ENCODE measurements at places on chromosomes 1 and 21.

DNA sequence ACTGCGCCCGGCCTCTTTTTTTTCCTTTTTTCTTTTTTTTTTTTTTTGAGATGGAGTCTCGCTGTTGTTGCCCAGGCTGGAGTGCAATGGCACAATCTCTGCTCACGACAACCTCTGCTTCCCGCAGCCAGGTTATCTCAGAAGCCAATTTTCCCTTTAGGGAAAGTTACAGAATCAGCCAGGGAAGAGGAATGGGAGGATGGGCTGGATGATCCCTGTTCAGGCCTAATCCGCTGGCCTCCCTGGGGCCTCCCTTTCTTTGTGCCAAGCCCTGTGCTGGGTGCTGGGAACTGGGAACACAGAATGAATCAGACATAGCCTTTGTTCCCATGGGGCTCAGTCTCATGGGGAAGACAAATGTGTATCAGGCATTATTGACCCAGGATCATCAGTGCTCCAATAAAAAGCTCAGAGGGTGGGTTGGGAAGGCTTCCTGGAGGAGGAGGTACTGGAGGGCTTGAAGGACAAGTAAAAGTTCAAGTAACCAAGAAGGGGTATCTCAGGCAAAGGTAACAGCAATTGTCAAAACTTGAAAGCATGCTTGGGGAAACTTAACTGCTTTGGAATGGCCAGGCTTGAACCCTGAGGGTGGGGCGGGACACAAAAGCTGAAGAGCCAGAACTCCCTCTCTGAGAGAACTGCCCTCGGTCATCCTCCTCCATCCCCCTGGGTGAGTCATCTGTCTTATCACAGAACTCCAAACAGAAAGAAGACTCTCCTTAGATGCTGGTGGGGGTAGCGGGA, 14.3 kb downstream of the ECHDC2 start:
- no peak for DNase-seq

DNA sequence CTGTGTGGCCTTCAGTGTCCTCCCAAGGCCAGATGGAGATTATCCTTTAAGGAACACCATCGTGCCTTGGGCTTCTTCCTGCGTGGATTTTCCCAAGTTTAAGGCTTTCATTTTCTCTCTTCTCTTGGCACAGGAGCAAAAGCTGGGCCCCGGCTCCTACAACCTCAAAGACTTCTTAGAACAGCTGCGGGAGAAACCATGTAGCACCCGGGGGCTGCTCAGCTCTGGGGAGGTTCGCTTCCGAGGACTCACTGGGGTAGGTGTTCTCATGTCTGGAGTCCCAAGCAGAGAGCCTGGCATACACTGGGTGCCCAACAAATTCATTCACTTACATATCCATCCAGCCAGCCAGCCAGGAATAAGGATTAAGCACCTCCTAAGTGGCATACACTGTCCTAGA, 6.6 kb upstream of the TTC22 start:
- DNase-seq, result no peak

- peak; percentile 35 for DNase-seq
Measured at GRCh38 chr1:2412773-2413494, 570 bp upstream of the PEX10 start.

DNA sequence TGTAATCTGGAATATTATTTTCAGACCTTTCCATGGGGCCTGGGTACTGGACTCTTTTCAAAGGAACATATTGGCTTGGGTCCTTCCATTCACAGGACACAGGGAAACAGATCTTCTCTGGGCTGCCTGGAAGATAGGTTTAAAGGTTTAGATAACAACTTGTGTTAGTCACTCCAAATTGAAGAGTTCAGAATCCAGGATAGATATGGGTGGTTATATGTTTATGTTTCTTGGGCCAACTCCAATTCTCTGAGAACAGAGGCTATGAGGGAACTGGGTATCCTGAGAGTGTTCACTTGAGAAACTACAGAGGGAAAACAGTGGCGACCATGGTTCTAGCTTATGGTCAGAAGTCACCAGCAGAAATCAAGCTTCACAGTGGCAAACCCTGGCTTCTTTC, 8.7 kb upstream of the PIGM start:
- no peak for DNase-seq

DNA sequence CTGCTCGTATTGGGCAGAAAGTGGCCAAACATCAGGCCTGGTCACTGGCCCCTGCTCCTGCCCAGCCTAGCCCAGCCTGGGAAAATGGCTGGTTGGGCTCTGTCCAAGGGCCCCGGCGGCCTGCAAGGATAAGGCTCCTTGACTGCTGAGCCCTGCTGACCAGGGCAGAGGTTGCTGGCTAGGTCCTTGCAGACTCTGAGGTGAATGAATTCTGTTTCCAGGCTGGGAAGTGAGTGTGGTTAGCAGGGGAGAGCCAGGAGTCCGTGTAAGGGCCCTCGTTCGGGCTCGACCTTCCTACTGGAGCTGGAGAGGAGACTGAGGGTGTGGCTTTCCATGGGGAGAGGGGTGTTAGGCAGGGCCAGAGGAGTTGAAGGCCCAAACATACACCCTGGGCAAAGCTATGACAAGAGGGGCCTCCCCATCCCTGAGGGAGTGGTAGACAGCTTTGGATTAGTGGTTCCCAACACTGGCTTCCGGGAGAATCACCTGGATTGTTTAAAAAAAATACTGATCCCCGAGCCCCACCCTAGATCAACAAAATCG, 20.6 kb downstream of the CSF1 start:
- DNase-seq, result no peak

GRCh38 chr21:35366394-35367080, 317.4 kb upstream of the RUNX1 start:
- no peak for DNase-seq

GRCh38 chr1:223323491-223324484, 40.2 kb downstream of the SUSD4 start:
- DNase-seq, result no peak

Measured in activated CD8-positive, alpha-beta memory T cell treated with anti-CD3 and anti-CD28 coated beads, Interleukin-2, amount 50 U/mL, for 4 hours (primary cell).